ENCODE measurements at places on chromosomes 5 and 9.

GRCh38 chr5:96651948-96652753 lies 10.0 kb upstream of the CAST start:
- DNase-seq, result no peak

DNA sequence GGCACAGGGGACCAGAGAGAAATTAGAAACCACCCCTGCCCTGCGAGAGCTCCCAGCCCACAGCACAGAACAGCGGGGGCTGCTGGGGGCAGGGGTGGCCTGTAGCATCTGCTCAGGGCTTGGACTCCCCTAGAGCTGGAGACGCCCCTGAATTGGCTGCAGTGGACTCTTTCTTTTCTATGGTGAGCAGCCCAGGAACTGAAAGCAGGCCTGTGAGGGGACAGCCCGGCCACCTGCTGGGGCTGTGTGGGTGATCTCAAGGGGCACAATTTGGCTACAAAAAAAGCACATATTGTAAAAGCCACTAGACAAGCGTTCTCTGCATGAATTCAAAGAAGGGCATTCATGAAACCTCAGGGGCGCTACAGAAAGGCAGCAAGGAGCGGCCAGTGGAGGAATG lies 57.5 kb upstream of the ICE1 start:
- DNase-seq, result no peak

DNA sequence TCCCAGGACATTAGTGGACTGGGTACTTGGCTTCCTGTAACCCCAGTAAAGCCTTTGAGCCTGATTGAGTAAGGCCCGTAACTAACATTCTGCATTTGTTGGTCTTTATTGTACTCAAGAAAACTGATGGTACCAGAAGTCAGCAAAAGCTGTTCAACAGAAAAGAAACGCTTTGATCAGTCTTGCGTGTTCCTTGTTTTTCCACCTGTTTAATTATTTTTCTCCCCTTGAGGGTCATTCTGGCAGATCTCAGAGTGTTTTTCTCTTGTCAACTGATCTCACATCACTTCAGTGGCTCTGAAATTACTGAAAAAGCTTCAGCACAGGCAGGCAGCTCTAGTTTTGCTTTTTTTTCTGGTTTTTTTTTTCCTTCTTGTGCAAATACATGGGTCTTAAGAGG lies 6.1 kb upstream of the TMEM268 start:
- no peak for DNase-seq

DNA sequence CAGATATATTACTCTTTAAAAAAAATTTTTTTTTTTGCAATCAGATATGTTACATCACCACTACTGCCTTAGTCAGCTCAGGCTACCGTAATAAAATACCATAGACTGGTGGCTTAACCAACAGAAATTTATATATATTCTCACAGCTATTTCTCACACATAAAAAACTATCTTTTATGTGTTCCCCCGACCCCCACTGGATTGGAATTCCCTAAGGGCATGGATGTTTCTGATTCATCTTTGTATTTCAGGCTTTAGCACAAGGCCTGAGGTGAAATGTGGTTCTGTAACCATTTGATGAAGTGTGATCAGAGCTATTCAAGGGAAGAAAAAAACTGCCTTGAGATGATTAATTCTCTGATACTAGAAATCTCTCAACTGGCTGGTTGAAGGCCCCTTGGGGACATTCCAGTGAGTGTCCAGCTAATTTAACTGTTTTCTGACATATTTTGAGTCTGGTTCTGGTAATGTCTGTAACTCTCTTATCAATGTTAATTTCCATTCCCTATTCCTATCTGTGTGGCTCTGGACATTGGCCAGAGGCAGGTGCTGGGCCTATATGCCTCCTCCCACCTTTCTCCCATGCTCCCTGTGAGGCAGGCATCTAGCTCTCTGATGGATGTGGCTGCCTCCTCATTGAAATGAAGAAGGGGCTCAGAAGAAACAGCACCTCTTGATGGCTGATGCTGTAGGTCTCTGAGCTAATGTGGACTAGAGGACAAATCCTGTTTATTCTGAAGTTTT lies 2.5 kb downstream of the CD14 start:
- no peak for DNase-seq

DNA sequence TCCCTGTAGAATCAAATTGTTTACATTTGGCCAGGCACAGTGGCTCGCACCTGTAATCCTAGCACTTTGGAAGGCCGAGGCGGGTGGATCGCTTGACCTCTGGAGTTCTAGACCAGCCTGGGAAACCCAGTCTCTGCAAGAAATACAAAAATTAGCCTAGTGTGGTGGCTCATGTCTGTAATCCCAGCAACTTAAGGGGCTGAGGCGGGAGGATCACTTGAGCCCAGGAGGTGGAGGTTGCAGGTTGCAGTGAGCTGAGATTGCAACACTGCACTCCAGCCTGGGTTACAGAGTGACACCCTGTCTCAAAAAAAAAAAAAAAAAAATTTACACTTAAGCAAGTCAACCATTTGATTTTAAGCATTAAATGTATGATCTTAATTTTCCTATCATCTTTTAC lies 17.5 kb upstream of the IQGAP2 start:
- DNase-seq, result no peak

DNA sequence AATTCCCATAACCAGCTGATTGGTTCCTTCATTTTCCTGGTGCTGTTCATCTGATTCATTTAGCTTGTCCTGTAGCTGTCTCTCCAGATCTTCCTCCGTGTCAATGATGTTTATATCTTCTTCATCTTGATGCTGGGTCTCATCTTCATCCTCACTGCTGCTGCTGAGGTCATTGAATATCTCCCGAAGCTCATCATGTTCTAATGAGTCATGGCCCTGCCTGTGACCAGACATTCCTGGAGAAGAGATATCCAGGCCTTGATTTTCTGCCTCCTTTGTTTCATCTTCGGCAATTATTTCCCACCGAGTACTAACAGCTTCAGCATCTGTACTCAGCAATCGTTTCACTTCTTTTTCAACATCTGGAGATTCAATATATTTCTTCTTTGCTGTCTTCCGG lies 1.4 kb downstream of the TAF7 start:
- DNase-seq, result no peak

DNA sequence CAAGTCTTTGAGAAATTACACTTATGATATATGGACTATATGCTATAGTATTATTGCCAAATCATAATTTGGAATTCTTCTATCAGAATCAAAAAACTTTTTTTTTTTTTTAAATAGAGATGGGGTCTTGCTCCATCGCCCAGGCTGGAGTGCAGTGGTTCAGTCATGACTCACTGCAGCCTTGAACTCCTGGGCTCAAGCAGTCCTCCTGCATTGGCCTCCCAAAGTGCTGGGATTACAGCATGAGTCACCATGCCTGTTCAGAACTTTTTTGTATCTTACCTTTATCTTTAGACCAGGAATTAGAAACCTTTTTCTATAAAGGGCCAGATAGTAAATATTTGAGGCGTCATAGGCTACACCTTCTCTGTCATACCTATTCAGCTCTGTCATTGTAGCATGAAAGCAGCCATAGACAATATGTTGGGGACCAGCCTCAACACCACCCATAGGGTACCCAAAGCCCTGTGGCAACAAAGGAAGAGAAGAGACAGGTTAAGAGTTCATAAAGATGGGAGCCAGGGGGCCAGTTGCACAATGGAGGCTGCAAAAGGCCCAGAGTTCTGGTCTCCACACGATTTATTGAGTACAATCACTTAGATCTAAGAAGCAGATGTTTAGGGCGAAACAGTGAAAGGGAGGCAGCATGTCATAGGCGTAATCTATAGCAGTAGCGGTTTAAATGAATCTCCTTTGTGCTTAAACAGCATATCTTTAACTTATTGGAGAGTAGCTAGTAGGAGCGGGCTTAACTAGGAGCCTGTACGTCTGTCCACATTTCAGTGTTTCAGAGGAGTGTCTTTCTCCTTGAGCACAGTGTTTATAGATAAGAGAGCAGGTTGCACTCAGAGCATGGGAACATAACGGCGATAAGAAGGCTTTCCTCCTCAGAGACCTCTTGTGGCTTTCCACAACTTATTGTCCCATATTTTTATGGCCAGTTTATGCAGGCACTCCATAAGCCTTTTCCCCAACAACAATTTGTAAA lies 12.5 kb downstream of the ECM2 start:
- no peak for DNase-seq

DNA sequence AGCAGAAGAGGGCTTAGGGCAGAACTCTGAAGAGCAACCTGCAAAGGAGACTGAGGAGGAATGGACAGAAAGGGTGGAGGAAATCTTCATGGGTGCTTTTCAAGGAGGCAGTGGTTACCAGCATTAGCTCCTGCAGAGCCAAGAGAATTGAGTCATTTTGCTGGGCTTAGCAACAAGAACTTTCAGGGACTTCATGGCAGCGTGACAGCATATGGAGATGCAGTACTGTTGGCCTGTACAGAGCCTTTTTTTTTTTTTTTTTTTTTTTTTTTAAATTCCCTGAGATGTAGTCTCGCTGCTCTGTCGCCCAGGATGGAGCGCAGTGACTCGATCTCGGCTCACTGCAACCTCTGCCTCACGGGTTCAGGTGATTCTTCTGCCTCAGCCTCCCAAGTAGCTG lies 296.0 kb upstream of the DMRT1 start:
- DNase-seq, result no peak

- no peak for DNase-seq
These were observed 169.9 kb downstream of the EFNA5 start for GRCh38 chr5:107500840-107501239.

- DNase-seq, result no peak
These were observed 275.2 kb upstream of the DMAC1 start for GRCh38 chr9:8074713-8075286.

DNA sequence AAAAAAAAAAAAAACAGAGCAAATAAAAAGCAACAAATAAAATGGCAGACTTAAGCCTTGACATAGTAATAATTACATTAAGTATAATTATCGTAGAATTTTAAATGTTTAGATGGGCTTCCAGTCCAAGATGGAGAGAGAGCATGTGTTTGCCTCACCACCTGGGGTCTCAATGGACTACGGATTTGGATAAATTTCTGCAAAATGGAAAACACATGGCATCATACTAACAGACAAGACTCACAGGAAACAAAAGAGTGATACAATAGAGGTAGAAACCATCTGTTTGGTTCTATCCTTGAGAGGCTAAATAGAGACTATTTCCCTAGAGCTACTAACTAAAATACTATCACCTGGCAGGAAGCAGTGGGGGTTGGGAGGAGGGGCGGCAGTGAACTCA lies 144.3 kb downstream of the MUSK start:
- no peak for DNase-seq

GRCh38 chr5:101783241-101784013 lies 512.7 kb downstream of the SLCO4C1 start:
- DNase-seq, result no peak

DNA sequence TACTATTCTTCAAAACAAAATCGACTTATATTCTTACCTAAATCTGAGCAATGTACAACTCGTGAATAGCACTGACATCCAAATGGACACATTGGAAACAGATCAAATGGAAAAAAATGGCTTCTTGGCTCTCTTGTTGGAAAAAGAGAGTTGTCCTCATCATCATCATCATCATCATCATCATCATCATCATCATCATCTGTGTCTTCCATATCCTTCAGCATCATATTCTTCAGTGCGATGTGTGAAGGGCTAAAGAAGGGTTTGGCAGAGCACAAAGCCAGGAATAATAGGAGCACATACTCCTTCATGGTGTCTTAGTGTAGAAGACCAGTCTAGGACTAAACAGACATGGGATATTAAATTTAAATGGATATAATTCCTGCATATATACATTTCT lies 7.7 kb downstream of the ASPN start:
- no peak for DNase-seq

DNA sequence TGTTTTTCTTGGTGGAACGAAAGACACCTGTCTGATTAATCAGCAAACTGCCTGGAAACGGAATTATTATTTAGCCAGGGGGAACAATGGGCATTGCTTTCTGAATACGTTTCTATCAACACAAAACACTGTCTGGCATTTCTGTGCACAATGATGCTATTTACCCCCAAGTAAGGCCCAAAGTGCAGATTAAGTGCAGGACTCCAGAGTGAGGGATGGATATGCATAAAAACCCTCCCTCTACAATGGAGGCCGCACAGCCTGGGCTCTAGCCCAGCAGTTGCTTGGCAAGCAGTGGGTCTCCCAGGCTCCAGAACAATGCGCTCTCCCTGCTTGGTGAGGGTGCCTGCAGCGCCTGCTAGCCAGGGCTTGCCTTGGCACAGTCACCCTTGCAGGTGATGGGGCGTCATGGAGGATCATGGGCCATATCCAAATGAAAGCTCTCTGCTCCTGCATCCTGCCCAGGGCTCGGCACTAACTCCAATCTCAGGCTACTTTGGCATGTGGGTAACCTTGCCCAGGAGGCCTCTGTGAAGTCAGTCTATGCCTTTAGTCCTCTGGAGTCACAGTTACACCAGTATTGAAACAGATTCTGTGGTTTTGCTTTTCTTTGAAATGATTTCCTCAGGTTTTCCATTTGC lies 11.5 kb upstream of the SPATA24 start:
- DNase-seq, result peak; percentile 66

DNA sequence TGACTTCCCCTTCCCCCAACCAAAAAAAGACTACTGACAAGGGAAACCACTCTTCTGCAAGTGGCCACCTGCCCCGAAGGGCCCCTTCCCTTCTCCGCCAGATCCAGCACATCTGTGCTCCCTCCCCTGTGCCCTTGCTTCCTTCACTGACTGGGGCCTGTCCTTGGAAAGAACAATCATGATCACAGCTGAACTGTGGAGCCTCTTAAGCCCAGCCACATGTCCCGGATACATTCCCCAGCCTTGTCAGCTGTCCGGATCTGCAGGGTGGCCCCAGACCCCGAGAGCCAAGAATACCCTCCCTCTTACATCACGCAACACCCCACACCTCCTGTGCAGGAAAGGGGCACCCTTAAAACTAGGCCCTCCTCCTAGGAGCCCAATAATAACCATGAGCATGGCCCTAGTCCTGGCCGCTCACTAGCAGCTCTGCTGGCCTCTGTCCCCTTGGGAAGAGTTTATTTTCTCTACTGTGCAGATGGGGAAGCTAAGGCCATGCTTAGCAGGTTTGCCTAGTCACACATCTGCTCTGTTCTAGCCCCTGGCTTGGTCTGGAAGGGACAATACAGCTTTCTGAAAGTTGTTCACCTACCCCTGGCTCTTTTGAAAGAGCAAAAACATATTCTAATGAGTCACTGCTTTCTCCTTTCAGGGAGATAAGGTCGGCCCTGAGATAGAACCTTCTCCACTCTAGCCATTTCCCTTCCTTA lies 3.8 kb downstream of the SPRY4 start:
- peak; percentile 41 for DNase-seq

DNA sequence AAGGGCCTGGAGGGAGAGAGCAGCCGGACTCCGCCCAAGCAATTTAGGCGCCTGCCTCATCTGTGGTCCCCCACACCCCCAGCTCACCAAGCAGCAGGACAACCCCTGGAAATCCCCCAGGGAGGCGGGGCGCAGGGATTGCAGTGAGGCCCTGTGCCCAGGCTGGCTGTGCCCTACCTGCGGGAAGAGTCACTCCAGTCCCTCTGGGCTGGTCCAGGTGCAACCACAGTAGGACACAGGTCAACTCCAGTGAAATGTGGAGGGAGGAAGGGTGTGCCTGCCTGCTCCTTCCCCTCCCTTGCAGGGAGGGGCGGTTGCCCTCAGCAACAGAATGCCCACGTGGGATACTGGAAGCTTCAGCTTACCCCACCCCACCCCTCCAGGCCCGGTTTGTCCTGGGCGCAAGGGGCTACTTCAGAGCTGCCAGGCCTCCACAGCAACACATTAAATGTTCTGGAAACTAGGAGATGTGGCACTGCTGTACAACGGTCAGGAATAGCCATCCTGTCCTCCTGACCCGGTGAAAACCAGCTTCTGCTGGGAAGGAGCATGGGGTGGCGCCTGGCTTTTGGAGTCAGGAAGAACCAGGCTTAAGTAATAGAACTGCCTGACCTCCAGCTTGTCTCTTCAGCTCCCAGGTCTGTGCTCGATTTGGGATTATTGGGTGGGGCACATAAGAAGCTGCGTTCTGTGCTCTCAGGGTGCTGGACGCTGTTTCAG lies 22.5 kb downstream of the ABO start:
- DNase-seq, result peak; percentile 61

- no peak for DNase-seq
These were observed 30.1 kb downstream of the GALNT10 start for GRCh38 chr5:154220625-154221024.
